ENCODE measurements at places on chromosomes 3 and 15. TPM values are rescaled to one million over a fixed set of nuclear protein-coding genes. Genes with fewer than 3 reads are reported as not detected.

The CP gene
- total RNA-seq: 21.7 TPM

GRCh38 chr3:164550857-164551256 is 527.4 kb downstream of the SI start:
- DNase-seq: no peak

The SHF gene
- 24.1 TPM for total RNA-seq

- DNase-seq: no peak
These were observed 5.3 kb downstream of the PDIA5 start for GRCh38 chr3:123072152-123072551.

The RYR3 gene
- total RNA-seq: 11.6 TPM

DNA sequence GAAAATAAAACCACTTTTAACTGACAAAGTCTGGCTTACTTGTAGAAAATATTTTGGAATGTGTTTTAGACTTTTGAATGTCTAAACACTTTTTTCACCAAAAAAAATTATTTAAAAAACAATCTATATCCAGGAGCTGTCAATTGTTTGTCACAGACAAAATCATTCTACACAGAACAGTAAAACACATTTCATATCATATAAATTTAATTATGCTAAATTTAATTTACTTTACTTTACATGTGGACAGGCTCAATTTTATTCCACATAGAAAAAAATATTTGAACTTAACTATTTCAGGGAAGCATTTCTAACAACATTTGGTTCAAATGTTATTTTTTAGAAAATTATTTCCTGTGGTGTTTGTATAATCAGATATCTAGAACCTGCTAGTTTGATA is 1417.0 kb downstream of the ZPLD1 start:
- no peak for DNase-seq

The ZBBX gene
- 0.72 TPM for total RNA-seq

- no peak for DNase-seq
These were observed 16.9 kb upstream of the FAM3D start for GRCh38 chr3:58683466-58683865.

The NEIL1 gene
- 9.4 TPM for total RNA-seq

The HGD gene
- not detected for total RNA-seq

DNA sequence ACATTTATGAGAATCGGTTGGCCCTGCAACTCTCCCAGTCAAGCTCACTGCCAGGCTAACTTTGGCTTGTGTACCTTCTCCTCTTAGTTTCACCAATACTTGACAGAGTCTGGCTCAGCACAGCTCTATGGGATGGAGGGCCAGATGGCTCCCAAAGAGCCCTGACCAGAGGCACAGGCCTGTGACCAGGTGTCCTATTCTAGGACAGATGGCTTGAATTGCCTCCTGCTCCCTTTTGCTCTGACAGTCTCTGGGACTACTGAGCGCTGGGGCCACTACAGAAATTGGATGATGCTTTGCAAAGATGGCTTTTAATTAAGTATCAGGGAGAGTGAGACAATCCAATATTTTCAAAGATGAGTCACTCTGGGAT is 10.3 kb upstream of the ARID3B start:
- no peak for DNase-seq

The PLA2G4D gene
- 0.48 TPM for total RNA-seq

The CFAP91 gene
- total RNA-seq: 14.2 TPM

The CLDN18 gene
- total RNA-seq: 0.96 TPM

DNA sequence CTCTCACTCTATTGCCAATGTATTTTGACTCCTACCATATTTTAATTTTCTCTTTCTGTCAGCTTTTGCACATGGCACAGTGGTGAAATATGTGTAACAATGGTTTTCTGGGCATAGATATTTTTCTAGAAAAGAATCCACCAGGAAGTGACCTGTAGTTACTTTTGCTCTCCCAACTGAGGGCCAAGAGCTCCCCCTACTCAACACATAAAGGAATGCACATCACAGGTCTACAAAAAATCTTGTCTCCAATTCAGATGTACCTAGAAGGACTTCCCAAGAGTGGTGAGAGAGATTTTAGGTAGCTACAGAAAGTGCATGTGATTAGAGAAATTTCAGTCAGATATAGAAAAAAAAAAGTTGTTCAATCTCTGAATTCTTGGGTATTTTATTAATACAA is 15.6 kb downstream of the CPA3 start:
- no peak for DNase-seq

The NRG4 gene
- total RNA-seq: 3.6 TPM

The SOX14 gene
- total RNA-seq: 0.72 TPM

DNA sequence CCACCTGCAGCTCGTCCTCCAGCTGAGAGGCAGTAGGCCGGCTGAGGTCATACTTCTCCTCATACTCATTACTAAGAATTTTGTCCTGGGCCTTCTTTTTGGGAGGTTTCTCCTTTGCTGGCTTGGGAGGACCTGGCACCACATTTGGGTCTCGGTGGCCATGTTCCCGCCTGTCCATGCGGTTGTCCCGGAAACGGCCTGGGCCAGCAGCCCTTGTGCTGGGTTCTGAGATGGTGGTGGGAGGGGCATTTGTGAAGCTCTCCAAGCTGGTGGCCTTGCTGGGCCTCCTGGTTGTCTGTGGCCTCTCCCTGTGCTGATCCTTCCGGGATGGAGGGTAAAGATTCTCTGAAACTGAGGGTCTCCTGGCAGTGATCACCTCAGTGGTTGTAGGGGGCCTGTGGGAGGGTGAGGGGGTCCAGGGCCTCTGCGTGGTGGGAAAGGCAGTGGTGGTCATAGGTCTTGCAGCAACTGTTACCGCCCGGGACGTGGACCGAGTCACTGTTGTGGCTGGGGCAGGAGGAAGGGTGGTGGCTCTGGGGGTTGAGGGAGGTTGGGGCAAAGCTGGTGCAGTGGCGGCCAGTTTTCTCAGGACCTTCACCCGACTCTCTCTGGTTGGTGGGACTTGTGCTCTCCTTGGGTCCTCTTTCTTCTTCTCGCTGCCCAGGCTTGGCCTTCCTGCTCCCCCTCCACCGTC is 2.5 kb downstream of the CCDC80 start:
- no peak for DNase-seq

Measured in umbilical cord (tissue), 2 donors.